ENCODE measurements at places on chromosomes 5 and 9. TPM values are rescaled to one million over a fixed set of nuclear protein-coding genes. Genes with fewer than 3 reads are reported as not detected.

LCN6 gene
- total RNA-seq, result not detected

SMIM32 gene
- total RNA-seq, result not detected

FUBP3 gene
- total RNA-seq, result 51.5 TPM

SLCO6A1 gene
- under 0.01 TPM for total RNA-seq

GDF9 gene
- under 0.01 TPM for total RNA-seq

PCDHGB3 gene
- total RNA-seq, result under 0.01 TPM

SPINK6 gene
- not detected for total RNA-seq

- no peak for DNase-seq
Observed at GRCh38 chr5:120449501-120449900, 14.6 kb upstream of the PRR16 start.

- no peak for DNase-seq
Observed at GRCh38 chr5:95778713-95779436, 43.7 kb downstream of the GLRX start.

- no peak for DNase-seq
Observed at GRCh38 chr9:82196622-82197441, 208.3 kb downstream of the SPATA31D1 start.

- peak; percentile 40 for DNase-seq
Observed at GRCh38 chr5:151223447-151224264, at the start of gene CCDC69. TSS of gene CCDC69 (minus strand) at chr5:151224092. CDS start at chr5:151223970, 122 bp downstream.

- no peak for DNase-seq
Observed at GRCh38 chr5:1018596-1018995, 10.0 kb downstream of the NKD2 start.

DNA sequence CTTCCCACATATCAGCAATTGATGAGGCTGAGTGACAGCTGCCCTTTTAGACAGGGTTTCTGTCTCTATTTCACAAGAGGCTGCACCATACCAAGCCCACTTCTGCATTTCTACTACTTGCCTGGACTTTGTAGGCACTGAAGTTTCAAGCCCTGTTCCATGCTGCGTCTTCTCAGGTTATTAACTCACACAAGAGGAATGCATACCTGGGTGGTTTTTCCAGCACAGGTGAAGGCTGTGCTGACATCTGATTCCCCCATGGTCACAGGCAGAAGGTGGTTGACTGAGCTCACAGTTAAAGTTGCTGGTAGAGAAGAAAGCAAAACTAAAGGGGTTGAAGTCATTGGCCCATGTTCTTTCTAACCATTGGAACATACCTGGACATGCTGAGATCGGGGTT, 86.6 kb downstream of the MAMDC2 start:
- DNase-seq, result peak; percentile 69

GRCh38 chr5:60649288-60649917, 50.6 kb downstream of the DEPDC1B start:
- peak; percentile 64 for DNase-seq

DNA sequence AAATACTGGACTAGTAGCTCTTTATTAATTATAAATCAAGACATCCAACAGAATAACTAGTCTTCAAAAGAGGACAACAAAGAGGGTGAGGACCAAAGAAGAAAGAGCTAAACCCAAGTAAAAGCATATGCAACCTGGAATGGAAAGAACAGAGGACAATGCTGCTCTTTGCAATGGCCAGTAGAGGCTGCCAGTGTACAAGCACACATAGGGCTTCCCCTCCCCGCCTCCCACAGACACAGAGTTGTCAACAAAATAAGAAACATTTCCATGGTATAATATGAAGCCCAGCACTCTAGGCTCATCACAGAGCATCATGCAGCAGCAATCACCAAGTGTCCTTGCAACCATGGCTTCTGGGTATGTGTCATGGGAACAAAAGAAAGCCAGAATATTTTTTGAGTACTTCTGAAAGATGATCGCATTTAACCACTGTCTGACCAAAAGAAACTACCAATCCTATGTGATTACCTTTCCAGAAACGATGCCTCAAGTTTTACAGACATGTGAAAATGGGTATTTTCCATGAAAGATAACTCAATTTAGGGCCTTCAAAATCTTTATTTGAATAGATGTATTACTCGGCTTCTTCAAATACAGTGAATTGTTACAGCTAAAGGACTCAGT, 58.1 kb downstream of the RFX3 start:
- peak; percentile 59 for DNase-seq

GRCh38 chr5:121833617-121834016, 18.1 kb upstream of the FTMT start:
- no peak for DNase-seq

DNA sequence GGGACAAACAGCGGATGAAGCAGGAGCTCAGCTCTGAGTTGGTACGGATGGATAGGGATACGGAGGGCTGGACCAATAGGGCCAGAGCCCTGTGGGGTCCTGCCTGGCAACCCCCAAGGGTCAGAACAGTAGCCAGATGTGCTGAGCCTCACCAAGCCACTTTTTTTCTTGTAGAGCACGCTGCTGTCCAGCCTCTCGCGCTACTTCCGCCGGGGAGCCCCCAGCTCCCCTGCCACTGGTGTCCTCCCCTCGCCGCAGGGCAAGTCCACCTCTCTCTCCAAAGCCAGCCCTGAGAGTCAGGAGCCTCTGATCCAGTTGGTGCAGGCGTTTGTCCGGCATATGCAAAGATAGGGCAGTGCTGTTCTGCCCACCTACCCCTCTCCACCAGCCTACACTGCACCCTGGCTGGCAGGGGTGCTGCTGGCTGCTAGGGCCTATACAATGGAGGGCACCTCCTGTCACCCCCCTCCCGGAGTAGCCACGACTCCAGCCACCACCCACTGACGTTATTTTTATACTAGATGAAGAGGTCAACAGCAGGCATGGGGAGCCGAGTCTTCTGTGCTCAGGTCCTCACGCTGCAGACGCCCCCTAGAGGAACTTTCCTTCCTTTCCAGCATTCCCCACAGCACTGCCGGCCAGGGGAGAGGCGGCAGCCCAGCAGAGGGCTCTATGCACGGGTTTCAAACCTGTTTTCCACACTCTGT, 21.6 kb downstream of the SH3GLB2 start:
- DNase-seq, result peak; percentile 55

DNA sequence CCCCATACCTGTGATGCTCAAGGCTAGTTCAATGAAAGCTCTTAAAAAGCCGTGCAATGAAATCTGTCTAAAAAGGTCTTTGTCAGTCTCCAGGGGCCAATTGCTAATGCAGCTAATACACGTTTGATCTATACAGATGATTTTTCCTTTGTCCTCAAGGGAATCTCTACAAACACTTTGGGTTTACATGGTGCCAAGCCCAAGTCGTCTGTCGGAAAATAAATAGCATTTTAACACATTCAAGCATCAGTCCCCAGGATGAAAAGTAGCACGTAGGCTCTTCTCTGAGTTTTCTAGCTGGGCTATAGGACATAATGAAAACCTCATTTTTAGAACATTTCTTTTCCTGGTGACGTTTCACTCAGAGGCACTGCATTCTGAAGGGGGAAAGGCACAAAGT, 477.4 kb upstream of the WWC1 start:
- no peak for DNase-seq

DNA sequence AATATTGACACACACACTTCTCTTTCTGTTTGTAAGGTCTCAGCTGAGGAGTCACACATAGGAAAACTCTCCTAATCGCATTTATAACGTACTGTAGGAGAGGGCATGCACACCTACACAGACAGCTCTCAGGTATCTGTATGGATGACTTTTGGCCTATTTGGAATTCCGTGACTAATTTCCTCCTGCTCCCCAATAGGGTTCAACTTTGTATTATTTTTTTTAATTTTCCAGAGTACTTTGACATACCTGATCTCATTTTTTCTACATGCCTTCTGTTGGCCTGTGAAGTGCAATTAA, 195.9 kb downstream of the ARHGAP26 start:
- peak; percentile 60 for DNase-seq

DNA sequence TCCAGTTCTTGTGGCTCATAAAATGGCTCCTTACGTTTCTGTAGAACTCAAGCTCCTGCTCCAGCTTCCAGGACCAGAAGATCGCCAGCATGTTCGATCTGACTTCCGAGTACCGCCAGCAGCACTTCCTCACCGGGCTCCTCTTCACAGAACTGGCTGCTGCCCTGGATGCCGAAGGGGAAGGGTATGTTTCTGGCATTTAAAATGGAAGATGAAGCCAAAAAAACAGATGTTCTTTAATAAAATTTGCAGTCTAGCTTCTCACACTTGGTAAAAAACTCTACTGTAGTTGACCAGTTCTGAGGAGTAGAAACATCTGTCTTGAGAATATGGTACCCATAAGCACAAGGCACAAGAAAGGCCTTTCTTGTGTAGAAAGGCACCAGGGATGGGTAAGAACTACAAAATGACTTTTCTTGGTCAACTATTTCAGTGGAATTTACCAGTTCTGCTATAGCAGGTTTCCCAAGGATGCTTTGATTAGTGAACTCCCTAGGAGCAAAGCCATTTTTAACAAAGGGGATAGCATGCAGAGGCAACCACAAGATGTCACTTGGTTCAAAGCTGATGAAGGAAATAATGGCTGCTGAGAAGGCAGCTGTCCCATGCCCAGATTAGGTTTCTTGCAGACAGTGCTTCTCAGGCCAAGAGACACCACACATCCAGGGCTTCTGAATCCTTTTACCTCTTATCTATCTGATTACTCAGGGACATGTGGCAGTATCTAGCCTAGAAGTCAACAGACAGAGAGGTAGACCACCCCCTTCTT, 192.4 kb downstream of the DOCK8 start:
- DNase-seq, result peak; percentile 18

DNA sequence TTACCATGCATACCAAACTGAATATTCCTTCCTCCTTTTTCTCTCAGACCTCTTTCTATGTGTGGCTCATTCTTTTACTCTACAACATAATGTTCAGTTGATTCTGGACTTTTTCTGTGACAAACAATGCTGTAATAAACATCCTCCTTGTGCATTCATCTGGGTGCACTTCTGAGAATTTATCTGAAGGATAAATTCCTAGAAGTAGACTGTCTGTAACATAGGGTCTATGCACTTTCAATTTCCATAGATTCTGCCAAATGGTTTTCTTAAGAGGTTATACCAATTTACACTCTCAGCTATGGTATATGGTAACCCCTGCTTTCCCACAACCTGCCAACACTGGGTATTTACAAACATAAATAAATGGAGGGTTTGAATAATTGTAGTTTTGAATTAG, 24.1 kb upstream of the TNC start:
- no peak for DNase-seq

- peak; percentile 11 for DNase-seq
Observed at GRCh38 chr5:101590384-101590783, 687.3 kb upstream of the ST8SIA4 start.

GRCh38 chr5:37198842-37199241, 50.3 kb downstream of the CPLANE1 start:
- peak; percentile 15 for DNase-seq

- no peak for DNase-seq
Observed at GRCh38 chr5:172140866-172141265, 47.2 kb downstream of the STK10 start.

DNA sequence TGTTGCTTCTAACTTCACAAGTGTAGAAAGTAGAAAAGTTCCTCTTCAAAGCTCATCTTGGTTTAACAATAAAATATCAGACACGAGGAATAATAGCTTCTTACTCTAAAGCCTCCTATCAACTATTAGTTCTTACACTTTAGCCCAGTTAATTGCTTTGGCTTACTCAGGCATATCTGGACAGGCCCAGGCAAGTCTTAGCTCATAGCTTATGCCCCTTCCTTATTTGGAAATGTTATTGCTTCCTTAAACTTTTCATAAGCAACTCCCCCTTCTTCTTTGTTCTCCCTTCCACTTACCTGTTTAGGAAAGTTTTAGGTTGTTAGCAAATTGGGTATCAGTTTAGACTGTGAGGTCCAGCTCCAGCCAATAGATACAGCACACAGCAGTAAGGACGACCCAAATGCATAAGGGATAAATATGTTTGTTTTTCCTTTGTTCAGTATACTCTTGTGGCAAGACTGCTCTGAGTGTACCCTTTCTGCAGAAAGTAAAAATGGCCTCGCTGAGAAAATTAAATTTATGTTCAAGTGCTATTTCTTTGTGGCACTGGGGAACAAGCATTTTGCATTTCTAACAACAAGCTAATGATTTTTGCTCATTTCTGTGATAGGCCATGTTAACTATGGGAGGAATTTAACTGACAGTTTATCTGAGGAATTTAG, 162.1 kb downstream of the SMC2 start:
- DNase-seq, result peak; percentile 77

GRCh38 chr5:130995254-130995515, 169.9 kb downstream of the HINT1 start:
- no peak for DNase-seq

DNA sequence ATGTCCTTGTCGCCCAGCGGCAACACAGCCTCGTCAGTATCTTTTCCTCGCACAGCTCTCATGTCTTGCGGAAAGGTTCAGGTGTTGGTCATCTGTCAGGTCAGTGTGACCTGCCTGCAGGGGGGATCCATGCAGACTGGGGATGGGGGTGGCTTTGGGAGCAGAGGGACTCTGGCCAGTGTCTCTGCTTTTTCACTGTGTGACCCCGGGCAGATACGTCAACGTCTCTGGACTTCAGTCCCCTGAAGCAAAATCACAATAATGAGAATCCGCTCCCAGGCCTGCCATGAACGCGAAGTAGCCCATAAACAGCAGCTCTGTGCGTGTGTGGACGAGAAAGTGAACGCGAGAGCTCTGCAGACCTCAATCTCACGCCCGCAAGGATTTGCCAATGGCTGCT, 75.7 kb upstream of the FCN1 start:
- DNase-seq, result no peak

DNA sequence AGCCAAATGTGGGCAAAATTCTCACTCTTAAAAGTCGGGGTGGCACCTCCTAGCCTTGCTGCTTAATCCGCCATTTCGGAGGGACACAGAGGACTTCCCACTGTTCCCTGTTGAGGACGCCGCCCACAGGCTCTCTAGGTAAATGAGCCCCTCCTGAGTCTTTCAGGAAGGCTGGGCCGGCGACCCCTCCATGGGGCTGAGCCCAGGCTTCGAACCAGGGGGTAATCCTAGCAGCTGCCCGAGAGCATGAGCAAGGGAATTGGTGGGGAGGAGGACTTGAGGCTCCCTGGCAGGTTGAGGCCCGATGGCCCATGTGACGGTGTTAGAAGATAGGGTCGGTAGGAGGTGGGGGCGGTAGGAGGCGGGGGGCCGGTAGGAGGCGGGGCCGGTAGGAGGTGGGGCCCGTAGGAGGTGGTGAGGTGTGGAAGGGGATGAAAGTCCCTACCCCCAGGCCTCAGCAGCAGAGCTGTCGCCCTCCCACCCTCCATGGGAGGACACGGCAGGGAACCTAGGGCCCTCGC, 17.1 kb downstream of the SLC12A7 start:
- DNase-seq, result no peak

- no peak for DNase-seq
Observed at GRCh38 chr9:38085308-38085707, 16.3 kb upstream of the SHB start.

- DNase-seq, result peak; percentile 69
Observed at GRCh38 chr9:94916956-94917355, 190.5 kb downstream of the AOPEP start.

- peak; percentile 52 for DNase-seq
Observed at GRCh38 chr9:117718085-117718484, 13.9 kb downstream of the TLR4 start.
